ENCODE measurements at places on chromosomes 7 and 10.

DNA sequence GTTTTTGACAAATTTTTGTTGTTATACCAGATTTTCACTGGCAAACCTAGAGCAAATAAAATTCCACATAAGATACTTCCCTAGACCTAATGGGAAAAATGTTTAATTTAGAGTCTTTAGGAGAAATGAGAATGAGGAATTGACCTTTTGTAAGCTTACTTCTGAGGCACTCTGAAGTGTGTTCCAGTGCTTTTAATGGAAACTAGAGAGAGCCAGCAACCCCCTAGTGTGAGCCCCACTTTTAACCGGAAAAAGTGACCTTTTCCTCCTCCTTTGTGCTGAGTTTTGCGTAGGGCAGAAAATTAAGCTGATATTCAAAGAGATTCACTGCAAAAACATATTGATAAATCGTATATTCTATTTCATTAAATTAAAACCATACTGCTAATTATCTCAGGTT lies 5.2 kb downstream of the IKZF1 start:
- no peak for DNase-seq

GRCh38 chr7:73870041-73870492 lies 9.1 kb downstream of the TMEM270 start:
- peak; percentile 91 for DNase-seq

GRCh38 chr10:12960334-12960898 lies 41.1 kb downstream of the CCDC3 start:
- DNase-seq: peak; percentile 2

DNA sequence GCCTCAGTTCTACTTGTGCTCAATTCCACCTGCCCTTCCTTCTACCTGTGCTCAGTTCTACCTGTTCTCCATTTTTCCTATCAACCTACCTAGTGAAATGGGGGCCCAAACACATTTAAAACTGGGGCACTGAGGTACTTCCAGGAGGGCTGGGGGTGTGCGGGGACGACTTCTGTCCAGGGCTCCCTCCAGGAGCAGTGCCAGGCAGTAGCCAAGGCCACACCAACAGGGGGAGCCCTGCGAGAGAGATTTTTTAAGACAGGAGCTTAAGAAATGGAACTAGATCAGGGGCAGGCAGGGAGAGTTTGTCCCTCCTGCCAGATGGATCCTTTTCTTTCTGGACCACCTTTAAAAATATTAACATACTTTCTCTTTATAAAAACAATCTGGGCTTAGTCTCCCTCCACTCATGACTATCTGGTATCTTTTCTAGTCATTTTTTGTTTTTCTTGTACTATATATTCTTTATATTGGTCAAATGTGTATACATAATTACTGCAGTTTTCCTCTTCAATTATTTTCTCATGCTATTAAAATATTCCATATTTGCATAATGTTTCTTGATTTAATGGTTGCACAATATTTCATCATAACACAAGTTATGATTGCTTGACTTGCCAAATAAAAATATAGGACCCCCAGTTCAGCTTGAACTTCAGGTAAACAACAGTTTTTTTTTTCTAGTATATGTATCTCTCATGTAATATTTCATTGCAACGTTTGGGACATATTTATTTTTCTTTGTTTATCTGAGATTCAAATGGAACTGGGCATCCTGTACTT lies 47.3 kb upstream of the INSYN2A start:
- DNase-seq: no peak

DNA sequence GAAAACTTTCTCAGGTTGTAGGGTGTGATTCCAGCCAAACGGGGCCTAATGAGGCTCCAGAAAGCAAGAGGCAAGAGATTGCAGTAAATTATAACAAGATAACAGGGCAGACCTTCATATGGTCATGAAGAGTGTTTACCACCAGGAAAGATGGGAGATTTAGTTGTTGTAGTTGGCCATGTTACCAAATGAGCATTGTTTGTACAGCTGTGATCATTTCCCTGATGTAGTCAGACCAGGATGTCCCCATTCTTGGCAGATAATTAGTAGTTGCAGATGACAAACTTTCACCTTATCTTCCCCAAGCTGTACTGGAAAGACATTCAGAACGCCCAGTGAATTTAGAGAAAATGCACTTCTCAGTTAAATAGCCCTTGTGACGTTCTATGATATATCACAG lies 630.8 kb downstream of the ANKRD7 start:
- DNase-seq: no peak

- no peak for DNase-seq
Observed at GRCh38 chr10:80477813-80478212, 23.7 kb downstream of the TSPAN14 start.

All from retina (tissue), 1 donor.